ENCODE measurements at places on chromosomes 16 and 17.

DNA sequence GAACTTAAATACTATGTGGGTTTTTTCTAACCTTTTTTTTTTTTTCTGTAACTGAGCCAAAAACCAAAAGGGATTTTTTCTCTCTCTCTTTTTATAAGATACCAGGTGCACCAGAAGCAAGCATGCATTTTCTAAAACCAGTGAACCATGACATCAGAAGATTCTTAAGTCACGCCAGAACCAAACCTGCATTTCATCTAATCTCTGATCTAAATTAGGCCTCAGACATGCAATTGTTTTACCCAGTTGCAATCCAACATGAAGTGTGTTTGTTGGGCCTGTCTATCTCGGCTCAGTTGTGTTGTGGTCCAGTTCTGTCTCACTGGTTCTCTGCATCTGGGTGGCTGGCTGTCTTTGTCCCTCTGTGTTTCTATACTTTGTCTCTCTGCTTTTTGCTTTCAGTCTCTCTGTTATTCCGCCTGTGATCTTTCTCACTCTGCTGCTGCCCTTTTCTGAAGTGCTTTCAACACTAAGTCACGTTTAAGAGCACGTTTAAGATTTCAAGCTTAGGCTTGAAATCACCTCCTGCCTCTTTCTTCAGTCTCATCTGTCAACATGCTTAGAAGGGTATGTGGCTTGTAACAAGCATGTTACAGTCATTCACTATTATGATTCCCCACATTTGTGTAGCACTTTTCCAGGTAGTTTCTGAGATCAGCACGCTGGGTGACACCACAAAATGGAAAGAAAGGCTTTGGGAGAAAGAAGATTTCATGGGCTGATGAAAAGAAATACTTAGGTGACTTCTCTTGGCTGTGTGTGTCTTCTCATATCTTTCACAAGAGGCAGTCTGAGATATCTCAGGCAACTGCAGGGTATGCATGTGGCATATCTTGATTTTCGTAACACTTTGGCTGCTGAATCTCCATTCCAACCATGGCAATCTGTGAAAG lies 488.9 kb downstream of the SHISA9 start:
- no peak for DNase-seq

- no peak for DNase-seq
Measured at GRCh38 chr17:82674656-82675475, 23.6 kb downstream of the RAB40B start.

GRCh38 chr17:72388765-72389473 lies 268.1 kb downstream of the SOX9 start:
- no peak for DNase-seq

- no peak for DNase-seq
Measured at GRCh38 chr17:42531455-42532354, 4.3 kb upstream of the NAGLU start.

DNA sequence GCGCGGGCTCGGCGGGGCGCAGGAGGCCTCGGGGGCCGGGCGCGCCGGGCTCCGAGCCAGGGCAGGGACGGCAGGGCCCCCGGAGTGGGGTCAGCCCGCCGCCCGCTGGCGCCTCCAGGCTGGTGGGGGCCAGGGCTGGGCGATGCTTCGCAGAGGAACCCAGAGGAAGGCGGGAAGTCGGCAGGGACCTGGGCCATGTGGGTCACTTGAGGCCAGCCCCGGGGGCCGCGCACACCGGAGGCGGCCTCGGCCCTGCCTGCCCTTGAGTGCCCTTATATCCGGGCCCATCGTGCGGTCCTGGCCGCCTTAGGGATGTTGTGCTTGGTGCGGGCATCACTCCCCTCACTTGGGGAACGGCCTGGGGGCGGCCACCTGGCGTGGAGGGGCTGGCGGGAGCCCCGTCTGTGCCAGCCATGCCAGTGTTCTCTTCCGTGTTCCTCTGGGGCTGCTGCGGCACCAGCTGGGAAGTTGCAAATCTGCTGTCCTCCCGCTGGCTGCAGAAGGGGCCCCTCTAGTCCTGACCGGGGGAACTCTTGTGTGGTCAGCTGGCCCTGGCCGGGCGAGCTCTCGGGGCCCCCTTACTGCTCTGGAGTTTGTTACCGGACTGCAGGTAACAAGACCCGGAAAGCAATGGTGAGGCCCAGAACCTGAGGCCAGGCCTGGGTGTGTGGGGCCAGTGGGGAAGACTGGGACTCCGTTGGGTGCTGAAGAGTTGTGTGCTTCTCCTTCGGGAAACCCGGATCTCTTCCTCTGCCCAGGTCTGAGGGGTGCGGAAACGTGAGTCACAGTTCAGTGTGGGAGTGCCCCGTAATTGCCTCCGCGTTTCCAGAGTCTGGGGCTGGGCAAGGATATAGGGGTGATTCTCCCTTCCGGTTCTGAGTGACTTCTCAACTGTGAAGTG lies 849 bp downstream of the CAPN15 start:
- DNase-seq, result no peak

GRCh38 chr17:44842748-44843147 lies 4.9 kb upstream of the HIGD1B start:
- DNase-seq, result no peak

- no peak for DNase-seq
Measured at GRCh38 chr17:80882926-80883685, 108.5 kb upstream of the CHMP6 start.

DNA sequence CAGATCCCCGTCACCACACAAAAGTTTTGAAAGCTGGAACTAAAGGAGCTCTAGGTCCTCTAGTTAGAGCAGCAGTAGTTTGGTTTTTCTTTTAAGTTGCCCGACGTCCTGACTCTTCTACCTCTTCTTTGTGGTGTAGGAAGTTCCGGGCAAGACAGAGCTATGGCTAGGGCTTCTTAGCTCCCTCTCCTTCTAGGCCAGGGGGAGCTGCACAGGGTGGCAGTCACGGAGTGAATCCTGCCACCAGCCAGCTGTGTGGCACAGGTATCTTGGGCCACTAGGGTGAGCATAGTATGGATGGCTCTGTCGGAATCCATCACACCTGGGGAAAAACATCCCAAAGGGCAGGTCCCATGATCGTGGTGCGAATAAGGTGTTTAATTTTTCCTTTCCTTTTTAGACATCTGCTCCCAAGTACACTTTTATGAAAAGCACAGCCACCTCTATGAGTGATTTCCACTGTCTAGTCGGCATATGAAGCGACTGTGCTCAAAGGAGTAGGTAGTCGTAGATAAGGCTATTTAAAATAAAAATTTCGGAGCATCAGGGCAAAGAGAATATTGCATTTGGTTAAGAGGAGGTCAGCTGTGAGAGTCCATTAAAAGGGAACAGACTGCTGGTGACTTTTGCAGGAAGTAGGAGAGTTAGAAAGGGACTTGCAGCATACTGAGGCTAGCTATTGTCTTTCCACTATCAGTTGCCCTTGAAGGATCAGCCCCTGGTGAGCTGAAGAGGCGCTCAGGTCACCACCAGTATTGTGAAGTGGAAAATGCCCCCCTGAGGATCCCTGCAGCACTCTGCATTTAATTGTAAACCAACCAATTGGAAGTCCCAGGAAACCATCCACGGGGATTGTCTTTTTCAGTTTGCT lies 2.1 kb downstream of the PRKCA start:
- no peak for DNase-seq

DNA sequence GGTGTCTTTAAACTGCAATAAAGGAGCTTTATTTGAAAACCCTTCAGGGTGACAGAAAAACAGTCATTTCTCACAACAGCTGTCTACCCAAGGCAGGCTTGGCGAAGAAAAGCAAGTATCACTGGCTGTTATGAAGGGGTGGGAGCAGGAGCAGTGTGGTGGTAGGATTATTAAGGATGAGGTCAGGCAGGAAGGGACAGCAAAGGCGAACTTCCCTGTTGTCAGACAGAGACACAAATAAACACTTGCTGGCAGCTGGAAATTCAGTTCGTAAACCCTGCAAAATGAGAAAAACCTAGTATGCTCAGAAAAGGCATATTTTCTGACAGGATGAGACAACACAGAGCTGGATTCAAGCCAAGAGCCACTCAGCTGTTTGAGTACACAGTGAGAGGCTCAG lies 416.3 kb upstream of the CDH5 start:
- no peak for DNase-seq

DNA sequence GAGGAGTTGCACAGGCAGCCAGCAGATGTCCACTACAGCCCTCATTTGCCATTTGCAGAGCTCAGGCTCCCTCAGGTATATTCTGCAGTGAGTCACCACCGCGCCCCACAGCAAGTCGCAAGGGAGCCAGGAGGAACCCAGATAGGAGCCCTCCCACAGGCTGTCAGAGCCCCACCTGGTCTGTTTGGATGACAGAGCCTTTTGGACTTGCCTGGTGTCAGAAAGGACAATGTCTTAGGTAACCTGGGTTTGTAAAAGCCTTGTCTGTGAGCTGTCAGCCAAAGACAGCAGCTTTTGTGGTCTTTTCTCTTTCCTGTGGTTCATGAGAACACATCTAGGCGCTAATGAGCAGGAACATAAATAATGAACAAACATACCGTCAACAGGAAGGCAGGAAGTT lies 70.9 kb downstream of the GNAO1 start:
- no peak for DNase-seq

GRCh38 chr17:61202564-61202963 lies 197.1 kb upstream of the TBX2 start:
- DNase-seq, result no peak

DNA sequence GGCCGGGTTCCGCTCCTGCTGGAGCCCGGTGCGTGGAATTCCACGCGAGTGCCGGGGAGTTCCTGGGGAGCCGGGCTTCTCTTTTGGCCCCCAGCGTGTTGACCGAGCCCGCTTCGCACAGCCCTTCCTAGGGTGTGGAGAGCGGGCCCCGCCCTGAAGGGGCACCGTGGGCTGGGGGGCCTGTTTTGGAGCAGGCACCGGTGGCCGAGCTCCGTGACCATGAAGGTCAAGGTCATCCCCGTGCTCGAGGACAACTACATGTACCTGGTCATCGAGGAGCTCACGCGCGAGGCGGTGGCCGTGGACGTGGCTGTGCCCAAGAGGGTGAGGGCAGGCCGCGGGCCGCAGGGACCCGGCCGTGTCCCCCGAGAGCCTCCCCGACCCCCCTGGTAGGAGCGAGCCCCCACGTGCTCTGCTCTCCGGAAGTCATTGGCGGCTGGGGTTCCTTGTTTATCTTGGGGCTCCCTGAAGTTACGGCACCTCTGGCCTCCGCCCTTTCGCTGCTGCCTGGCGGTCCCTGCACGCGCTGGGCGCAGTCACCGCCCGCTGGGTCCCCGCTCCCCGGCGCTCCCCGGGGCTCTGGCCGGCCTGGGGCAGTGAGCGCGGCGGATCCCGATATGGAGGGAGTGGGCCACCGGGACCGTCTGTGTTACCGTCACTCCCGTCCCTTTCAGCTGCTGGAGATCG lies 528 bp downstream of the HAGHL start:
- no peak for DNase-seq

DNA sequence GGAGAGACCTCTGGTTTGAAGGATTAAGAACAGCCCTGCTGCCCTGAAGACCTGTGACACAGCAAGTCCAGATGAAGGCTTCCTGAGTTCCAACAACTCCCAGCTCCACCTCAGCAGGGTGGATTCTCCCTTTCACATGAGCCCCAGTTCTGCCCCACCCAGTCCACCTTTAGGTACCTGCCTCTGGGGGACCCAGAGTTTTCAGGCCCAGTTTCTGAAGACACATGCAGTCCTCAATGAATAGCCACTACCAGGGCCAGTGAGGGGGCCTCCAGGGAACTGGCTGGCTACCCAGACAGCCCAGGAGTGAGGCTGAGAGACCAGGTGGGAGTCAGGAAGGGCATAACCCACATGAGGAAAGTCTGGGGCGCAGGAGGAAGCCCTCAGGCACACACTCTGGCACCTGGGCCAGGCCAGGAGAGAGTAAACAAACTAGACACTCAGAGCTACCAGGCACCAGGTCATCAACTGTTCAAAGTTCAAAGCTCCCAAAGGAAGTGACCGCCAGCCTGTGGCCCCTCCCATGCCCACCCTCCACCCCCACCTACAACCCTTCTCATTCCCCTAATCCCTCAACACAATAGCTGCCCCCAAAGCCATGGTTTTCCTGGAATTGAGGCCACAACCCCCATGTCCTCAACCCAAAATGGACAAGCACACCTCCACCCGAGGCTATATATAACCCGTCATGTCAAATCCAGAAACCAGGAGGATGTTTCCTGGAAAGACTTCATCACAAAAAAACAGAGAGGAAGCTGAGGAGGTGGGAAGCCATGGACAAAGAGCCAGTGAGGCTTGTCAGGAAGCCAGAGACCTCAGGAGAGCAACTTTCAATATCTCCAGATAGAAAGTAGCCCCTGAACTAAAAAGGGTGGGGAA lies 2.1 kb downstream of the MYO18A start:
- DNase-seq, result no peak

GRCh38 chr17:68221786-68222185 lies 26.1 kb upstream of the AMZ2 start:
- no peak for DNase-seq

- no peak for DNase-seq
Measured at GRCh38 chr17:56833057-56833808, 487 bp downstream of the C17orf67 start.

- no peak for DNase-seq
Measured at GRCh38 chr17:13601322-13601775, 380 bp downstream of the HS3ST3A1 start.

- no peak for DNase-seq
Measured at GRCh38 chr17:9668517-9668916, 23.2 kb downstream of the USP43 start.

DNA sequence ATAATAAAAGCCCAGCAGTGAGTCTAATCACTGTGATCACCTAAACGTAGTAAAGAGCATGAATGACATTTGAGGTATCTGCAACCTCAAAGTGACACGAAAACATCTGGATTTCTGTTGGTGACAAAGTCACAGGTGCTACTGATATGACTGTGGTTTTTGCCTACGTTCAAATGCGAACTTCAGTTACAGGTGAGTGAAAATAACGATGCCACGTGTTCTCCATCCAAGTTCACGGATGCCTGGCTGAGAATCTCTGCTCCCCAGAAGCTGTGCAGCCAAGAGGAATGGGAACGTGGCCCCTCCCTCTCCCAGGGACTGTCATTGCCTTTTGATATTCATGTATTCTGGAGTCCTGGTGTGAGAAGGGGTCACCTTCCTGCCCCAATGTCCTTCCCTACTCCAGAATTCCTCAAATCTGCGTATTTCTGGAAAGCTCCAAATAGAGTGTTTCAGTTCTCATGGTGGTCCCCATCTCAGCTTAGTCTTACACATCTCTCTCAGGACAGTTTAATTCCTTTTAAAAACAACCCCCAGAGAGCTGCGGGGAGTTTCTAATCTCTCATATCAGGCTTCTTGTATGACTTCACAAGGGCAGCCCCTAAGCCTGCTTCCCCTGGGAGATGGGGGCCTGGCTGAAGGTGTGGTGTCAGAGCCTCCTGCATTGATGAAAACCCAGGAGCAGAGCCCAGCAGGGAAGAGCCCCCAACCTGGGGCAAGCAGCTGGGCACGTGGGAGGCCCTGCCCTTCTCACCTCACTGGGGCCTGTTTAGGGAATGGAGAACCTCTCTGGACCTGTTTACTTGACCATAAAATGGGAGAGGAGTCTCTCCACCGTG lies 25.8 kb downstream of the PIK3R5 start:
- DNase-seq, result no peak

DNA sequence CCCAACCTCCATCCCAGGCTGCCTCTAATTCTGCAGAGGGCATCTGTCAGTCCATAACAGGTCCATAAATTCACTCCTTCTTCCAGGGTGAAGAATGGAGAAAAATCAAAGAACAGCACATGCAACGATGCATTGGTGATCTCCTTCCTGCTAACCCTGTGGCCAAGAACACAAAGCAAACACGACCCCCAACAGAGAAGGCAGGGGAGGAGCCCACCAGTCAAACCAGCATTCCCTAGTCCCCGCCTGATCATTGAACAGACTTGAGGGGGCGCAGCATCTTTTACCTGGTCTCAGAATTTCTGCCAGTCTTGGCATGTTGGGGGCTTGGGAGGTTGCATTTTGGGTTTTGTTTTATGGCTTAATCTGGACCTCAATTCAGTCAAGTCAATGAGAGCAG lies 476.0 kb downstream of the SLC39A11 start:
- DNase-seq, result no peak

GRCh38 chr17:82103553-82104451 lies 5.8 kb upstream of the FASN start:
- peak; percentile 80 for DNase-seq

Measured in tibial nerve (tissue), 4 donors.